Ureter (tissue), 1 donor: ENCODE measurements at places on chromosomes 4 and X.

GRCh38 chr4:36208893-36209473 is 35.3 kb downstream of the ARAP2 start:
- no peak for DNase-seq

DNA sequence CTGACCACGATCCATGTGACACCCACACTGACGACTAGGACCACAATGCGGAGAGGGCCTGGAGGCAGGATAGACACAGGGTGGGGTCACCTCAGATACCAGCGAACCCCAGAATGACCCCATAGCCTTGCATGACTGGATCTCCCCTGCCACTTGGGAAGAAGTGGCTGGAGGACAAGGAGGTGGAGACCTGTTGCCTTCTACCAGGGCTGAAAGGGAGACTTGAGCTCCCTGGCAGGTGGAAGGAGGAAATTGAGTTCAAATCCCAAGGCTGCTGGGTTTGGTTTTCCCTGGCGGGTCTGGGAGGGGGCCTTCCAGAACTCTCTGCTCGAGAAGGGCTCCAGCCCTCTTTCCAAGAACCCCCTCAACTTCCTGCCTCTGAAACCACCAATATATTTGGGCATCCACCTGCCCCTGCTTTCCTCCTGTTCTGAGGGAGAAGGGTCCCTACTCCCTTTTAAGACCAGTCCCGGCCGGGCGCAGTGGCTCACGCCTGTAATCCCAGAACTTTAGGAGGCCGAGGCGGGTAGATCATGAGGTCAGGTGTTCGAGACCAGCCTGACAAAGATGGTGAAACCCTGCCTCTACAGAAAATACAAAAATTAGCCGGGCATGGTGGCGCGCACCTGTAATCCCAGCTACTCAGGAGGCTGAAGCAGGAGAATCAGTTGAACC is 3.0 kb downstream of the FAM3A start:
- no peak for DNase-seq

DNA sequence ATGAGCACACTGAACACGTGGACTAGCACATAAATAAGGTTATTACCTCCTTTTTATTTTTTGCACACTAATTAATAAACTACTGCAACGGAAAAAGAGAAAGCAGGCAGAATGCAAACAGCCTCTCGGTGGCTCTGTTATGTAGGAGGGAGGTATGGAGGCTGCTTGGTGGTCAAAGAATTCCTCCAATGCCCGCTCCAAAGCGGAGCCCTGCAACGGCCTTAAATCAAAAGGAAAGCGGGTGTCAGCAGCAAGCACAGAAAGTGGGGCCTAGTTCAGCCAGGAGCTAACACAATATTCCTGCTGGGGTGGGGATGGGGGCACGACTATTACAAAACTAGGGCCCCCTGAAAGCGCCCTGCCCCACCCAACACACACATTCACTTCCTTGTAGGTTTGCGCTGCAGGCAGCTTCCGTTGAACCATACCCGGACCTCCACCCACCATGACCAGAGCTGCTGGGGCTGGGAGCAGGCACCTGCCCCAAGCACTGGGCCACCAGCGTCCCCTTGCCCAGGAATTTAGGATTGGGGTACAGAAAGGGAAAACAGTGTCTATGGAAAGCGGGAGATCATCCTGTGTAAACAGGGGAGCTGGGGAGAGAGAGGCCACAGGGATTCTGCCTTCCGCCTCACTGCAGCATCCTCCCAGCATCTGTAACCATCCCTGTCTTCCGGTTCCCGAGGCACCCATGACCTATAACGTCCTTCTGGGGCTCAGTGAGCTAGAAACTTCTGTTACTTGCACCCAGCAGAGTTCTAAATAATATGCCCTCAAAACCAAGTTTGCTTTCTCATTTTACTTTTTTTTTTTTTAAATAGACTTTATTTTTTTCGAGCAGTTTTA is 57.1 kb upstream of the DDX3X start:
- no peak for DNase-seq

DNA sequence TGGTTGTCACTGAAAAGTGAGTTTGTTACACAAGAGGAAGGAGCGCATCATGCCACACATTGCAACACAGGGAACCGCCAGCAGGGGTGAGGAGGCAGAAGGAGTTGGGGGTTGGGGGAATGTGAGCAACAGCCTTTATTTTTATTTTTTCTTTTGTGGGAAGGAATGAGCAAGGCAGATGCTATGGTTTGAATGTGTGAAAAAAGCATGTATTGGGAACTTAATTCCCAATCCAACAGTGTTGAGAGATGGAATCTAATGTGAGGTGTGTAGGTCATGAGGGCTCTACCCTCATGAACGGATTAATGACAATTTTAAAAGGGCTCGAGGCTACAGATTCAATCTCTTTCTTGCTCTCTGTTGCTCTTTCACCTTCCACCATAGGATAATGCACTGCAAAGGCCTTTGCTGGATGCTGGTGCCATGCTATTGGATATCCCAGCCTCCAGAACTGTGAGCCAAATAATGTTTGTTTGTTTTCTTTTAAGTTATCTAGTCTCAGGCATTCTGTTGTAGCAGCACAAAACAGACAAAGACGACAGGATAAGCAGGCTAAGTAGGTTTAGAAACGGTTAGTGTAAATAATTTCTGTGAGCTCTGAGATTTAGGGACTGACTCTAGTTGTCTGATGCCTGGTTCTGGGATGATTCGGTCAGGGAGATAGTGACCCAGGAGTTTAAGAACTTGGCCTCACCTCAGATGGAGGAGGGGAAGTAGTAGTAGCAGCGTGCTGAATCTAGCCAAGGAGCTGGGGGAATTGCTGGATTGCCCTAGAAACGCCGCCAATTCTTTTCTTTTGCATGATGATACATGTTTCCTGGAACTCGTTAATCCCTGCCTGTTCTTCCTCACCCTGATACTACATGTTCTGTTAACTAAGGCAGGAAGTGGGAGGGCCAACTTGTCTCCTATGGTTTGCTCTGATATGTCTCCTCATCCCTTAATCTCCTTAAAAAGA is 156.6 kb upstream of the CTSO start:
- DNase-seq, result no peak

- DNase-seq, result no peak
Observed at GRCh38 chrX:63525491-63525890, 174.4 kb upstream of the SPIN4 start.

- DNase-seq, result no peak
Observed at GRCh38 chr4:79687006-79687405, 279.0 kb upstream of the GK2 start.

- no peak for DNase-seq
Observed at GRCh38 chr4:83258461-83258860, 26.1 kb downstream of the COQ2 start.

DNA sequence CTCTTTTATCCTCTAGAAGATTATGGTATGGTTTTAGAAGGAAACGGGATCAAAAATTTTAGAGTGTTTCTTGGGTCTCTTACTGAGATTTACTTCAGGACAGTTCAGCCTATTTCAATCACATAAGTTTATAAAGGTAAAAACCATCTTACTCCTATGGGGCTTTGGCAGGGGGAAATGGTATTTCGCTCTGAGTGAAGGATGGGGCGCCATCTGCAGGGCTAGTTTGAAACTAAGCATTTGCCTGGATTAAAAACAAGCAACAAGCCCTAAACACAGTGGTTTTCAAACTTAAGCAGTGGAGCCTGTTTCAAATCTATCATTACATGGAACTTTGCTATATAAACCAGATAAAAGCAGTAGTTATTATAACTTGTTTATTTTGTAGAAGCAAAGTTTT is 361.5 kb upstream of the FMR1 start:
- DNase-seq, result no peak

DNA sequence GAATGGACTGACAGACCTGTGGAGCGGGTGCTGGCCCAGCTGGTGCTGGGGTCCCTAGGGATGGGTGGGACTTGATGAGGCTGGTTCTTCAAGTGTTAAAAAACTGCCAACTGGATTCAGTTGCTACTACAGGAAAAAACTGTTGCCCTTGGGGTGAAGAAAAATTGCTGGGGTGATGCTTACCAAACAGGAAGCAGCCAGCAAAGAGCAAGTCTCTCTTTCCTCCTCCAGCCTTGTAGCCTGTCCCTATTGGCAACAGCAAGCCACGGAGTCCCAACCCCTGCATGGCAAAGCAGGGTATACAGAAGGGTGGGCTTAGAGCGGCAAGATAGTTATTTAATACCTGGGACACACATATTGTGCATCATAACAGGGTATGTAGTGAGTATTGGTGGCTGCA is 60.1 kb upstream of the ATP8A1 start:
- DNase-seq, result no peak

GRCh38 chrX:1451251-1451660 is 1.5 kb downstream of the ASMTL start:
- peak; percentile 51 for DNase-seq

GRCh38 chr4:134533068-134533467 is 331.5 kb upstream of the PABPC4L start:
- DNase-seq, result no peak

GRCh38 chr4:120266602-120267001 is 200.0 kb upstream of the MAD2L1 start:
- DNase-seq, result no peak

- no peak for DNase-seq
Observed at GRCh38 chrX:119266364-119266995, 30.4 kb downstream of the PGRMC1 start.

- DNase-seq, result peak; percentile 76
Observed at GRCh38 chrX:152897222-152898131, at the start of gene ZNF185. Gene ZNF185, plus strand, starts transcription at chrX:152898067. Its CDS starts 16,423 bp downstream, at chrX:152914490.

DNA sequence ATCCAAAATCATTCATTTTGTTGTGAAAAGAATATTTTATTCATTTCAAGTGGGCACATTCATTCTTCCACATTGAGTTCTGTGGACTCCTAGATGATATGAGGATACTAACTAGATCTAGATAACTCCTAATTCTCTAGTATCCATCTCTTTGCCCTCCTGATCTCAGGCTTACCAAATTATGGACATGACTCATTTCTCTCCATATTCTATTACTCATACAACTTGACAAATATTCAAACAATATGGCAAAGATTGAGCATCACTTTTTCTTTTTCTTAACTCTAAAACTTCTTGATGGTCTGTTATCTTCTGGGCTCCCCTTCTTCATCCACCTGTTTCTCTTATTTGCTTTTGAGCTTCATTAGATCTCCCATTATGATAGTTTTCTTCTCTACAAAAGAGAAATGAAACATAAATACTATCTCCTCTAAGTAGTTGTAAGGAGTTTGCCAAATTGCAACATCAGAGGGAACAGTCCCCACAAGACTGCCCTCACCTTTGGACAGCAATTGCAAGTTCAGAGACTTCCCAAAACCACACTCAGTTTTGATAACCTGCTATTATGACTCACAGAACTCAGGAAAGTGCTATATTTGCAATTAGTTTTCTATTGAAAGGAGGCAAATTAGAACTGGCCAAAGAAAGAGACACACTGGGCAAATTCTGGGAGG is 422.9 kb downstream of the SPRY1 start:
- DNase-seq, result no peak

DNA sequence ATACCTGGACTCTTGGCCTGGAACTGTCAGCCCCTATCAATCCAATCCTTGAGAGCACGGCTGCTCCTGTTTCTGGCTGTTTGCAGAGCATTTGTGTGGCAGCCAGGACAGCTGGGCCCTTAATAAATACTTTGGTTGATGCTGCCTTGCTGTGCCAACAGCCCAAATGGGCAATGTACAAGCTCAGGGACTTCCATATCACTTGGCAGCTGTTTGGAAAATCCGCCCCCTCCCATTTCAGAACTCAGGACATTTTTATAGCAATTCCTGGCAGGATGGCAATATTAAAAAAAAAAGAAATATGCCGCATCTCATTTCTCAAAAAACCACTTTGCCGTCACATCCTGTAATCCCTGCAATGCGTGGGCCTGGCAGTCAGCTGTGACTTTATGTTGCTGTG is 218.9 kb downstream of the HS3ST1 start:
- no peak for DNase-seq

DNA sequence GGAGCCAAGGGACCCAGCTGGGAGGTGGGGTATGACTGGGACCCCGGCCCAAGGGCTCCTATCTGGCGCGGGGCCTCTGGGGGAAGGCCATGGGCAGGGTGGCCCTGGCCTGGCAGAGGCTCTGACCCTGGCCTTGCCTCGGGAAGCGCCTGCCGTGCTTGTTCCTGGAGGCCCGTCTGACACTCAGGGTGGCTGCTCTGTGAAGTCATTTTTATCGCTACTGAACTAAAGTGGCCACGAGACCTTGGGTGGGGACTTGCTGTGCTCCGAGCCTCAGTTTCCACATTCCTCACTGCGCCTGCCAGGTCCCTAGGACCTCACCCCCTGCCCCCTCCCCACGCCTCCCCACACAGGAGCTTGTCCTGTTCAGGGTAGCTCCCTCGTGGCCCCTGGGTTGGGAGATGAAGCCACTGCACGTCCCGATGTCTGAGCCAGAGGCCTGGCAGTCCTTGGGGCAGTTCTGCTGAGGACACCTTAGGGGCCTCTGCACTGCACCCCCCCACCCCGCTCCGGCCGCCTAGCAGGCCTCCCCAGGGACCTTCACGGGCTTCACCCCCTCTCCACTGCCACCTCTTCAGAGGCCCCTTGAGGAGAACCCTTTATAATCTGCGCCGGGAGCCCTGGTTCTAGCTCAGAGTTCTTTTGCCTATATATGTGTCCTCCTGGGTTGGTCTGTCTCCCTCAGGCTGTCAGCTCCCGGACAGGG is 639 bp upstream of the SORCS2 start:
- peak; percentile 43 for DNase-seq

DNA sequence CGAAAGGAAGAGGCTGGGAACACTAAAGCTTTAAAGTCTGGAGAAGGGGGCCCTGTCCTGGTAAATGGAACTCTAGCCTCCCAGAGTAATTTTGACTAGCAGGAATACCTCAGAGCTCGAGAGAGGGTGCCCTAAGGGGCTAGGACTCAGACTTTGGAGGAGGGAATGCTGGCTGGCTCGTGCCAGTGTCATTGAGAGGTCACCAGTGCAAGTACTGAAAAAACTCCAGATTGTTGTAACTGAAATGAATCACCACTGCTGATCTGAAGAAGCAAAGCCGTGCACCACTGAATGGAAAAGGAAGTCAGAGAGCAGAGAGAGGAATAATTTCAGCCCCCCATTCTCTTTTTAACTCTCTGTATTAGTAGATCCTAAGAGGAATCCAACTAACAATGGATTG is 690.2 kb downstream of the FAT4 start:
- DNase-seq, result no peak

DNA sequence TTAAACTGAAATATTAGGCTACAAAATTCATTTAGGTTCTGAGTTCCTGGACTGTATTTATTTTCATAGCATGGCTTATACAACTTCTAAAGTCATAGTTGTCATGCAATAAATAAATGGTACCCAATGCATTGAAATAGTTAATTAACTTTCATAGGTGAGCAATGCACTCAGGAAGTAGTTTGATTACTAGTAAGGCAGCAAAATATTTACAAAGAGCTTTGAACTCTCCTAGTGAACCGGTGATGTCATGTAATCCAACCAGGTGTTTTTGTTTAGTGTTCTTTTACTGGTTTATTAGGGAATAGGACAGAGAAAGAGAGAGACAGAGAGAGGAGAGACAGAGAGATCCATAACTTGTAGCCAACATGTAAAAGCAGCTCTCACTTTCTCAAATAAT is 228.6 kb upstream of the CTSO start:
- no peak for DNase-seq

- DNase-seq, result no peak
Observed at GRCh38 chr4:141646969-141647368, 10.6 kb downstream of the IL15 start.

- DNase-seq, result no peak
Observed at GRCh38 chrX:21661316-21661715, 3.2 kb upstream of the KLHL34 start.

- DNase-seq, result no peak
Observed at GRCh38 chrX:10447564-10448214, 172.7 kb downstream of the MID1 start.

GRCh38 chr4:101439926-101440325 is 92.6 kb upstream of the PPP3CA start:
- DNase-seq, result no peak

GRCh38 chrX:145631461-145631951 is 186.1 kb upstream of the SLITRK2 start:
- DNase-seq, result no peak
